Germinal center (tissue), 1 donor: ENCODE measurements at places on chromosomes 3 and 15.

- DNase-seq: no peak
Observed at GRCh38 chr3:160808838-160809237, 52.8 kb downstream of the PPM1L start.

DNA sequence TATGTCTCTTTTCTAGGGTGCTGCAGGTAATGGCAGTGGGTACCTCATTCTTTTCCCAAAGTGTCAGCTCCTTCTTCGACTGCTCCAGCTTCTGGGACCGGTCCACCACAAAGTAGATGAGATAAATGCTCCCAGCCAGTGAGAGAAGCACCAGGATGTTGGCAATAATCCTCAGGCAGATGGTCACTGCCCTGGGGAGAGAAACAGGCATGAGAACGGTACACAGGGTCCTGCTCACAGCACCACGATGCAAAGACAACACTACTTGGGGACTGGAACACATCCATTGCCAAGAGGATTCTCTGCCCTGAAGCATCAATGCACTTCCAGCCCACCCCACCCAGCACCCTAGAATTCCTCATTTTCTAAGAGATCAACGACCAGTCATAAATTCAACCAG, 22.4 kb downstream of the TMC3 start:
- no peak for DNase-seq

DNA sequence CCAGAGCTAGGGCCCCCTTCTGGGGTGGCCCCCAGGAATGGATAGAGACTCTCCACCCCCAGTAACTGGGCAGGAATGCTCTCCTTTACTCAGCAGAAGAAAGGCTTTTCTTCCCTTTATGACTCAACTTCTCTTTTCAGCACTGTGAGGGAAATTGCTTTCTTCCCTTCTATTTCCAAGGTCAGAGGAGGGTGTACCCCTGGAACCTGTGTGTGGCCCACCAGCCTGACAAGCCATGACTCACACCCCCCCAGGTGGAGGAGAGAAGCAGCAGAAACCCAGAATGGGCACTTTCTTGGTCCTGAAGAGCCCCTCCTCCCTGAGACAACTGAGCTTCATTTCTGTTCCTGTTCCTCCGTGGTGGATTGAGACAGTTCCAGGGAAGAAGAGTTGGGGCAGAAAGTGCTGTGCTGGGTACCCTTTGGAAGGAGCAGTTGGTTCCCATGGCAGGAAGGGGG, 2.7 kb upstream of the ANKRD63 start:
- no peak for DNase-seq

DNA sequence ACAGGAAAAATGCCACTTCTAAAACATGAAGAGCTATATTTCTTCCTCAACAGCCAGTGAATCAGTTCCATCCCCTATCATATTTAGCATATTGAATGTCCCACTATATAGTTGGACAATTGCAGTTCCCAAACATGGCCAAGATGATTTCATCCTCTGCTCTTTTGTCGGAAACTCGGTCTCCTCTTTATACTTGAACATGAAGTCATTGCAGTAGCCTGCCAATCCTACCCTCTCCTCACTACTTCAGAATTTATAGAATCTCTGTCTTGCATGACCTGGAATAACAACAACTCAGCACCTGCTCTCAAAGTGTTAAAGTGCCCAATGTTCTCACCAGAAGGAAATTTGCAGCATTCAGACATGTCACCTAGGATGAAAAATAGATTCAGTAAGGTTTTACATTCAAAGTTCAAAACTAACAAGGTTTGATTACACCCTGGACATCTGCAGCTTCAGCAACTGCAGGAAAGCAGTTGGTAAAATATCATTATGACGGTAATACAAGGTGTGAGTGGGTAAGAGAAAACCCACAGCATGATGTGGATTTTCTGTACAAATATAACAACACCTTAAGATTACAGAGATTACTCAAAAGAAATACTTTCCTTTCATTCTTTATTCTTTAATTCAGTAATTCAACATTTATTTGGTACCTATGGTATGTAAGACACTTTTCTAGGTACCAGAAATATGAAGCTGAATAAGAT, 52.5 kb downstream of the TP63 start:
- DNase-seq: no peak

DNA sequence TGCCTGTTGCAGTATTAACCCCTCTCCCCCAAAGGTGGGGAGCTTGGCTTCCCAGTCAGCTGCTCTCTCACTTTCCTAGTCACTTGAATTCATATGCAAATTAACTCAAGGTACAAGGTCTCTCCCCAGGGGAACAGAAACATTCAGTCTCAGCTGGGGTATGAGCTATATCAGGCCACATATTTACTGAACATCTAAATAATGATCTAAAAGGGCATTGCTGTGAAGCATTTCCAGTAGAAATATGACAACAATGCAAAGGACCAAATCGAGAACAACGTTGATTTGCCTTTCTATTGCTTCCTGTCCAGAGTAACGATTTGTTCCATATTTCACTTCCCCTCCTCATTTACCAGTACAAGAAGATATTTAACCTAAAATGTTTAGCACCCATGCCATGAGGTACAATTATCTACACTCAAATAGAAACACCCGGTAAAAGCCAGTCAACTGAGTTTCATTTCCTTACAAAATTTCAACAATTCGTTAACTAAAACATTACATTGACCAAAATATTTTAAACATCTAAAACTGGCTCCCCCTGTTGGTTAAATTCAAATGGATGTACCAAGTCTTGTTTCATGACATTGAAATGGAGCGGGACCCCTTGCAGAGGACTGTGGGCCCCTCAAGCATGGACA, 36.5 kb upstream of the KLHL6 start:
- peak; percentile 83 for DNase-seq

- no peak for DNase-seq
Observed at GRCh38 chr3:15630646-15631350, 29.3 kb downstream of the BTD start.

- no peak for DNase-seq
Observed at GRCh38 chr3:150544041-150544440, 2.3 kb downstream of the SERP1 start.

GRCh38 chr3:4077950-4078349, 225.2 kb upstream of the SETMAR start:
- no peak for DNase-seq

DNA sequence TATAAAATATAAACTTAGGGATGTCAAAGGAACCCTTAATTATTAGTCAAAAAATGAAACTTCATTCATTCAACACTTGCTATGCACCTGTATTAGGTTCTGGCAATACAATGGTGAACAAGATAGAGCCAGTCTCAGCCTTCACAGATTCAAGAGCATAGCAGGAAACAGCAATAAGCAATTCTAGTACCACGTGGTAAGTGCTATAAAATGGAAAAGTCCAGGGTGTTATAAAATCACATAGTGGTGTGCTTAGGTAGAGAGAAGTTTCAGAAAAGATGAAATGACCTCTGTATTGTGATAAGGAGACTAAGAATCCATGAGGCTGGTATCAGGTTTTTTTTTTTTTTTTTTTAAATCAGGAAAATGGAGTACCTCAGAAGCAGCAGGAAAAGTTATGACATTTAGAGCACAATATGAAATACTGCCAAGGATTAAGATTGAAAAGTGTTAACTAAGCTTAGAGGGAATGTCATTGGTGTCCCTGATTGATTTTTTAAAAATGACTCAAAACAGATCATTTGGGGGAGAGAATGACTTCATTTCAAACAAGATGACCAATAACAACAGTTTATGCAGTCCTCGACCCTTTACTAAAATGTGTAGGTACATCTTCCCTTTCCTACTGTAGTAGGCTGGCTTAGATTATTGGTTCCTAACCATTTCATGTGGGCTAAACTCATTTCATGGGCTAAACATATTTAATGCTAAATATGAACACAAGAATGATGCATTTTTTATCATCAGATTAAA, 5.0 kb downstream of the TOMM70 start:
- no peak for DNase-seq

- DNase-seq: no peak
Observed at GRCh38 chr3:1987980-1988379, 110.7 kb upstream of the CNTN4 start.

GRCh38 chr3:99909714-99910495, 92.2 kb downstream of the CMSS1 start:
- no peak for DNase-seq

DNA sequence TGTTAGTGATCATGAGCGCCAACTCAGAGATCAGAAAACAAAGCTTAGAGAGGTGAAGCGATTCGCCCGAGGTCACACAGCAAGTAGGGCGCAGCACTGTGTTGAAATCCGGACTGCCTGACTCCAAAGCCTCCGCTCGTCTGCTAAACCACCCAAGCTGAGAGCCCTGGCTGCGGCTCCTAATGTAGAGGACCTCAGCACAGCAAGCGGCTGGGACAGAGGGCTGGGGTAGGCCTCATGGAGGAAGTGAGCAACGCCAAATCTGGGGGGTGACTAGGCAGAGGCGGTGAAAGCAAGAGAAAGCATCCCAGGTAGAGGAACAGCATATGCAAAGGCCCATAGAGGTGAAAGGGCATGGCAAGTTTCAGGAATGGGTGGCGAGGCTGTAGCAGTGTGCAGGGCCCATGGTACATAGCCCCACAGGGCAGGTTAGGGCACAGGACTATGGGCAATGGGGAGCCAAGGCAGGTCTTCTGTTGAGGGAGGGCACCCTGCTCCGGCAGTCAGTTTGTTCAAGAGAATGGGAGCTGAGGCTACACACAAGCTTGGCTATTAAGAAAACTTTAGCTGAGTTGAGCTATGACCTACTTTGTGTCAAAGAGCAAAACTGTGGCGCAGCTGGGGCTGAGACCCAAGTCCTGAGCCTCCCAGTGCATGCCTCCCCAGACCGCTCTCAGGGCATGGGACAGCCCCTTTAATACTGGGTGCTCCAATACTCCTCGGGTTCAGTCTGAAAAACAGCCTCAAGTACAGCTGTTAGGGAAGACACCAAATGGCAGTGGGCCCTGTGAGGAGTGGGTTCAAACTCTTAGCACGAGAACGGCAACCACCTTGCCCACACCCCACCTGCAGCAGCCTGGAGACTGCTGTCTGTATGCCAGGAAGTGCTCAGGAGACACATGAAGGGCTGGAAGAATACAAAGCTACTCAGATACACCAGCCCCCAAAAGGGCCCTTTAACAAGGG, 988 bp upstream of the CFAP92 start:
- no peak for DNase-seq

GRCh38 chr15:33358306-33358705, 47.5 kb downstream of the RYR3 start:
- no peak for DNase-seq

DNA sequence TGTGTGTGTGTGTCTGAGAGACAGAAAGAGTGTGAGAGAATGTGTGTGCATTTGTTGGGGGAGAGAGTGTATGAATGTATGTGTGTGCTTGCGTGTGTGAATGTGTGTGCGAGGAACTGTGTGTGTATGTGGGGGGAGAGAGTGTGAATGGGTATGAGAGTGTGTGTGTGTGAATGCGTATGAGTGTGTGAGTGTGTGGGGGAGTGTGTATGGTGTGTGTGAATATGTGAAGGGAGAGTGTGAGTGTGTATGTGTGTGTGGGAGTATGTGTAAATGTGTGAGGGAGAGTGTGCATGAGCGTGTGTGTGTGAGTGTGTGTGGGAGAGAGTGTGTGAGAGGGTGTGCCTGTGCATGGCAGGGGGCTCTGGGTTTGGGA, 79.8 kb upstream of the ABHD17C start:
- DNase-seq: no peak

DNA sequence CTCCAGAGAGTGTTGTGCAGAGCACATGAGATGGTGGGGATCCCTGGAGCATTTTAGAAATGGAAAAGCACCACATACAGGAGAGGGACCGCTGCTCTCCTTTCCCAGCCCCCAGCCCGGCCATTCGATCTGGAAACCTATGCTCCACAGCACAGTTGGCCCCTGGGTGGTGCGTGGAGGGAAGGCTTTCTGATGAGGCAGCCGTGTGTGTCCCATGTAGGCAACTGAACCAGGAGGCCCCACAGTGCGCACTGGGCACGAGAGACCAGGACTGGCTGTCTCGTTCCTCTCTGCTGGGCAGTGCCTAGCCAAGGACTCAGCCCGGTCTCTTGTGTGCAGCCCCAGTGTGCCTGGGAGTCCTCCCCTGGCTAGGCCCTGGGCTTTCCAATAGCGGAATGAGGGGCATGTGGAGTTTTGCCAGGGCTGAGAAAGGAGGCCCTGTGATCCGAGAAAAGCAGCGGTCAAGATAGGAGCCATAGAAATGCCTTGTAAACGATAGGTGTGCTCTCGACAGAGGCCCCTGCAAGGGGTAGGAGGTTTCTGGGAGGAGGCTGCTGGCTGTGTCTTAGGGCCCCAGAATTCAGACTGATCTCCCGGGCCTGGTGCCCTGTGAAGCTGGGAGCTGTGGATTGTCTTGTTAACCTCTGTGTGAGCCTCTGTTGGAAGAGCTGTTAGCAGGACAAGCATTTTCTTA, 39.0 kb downstream of the CHDH start:
- no peak for DNase-seq

- DNase-seq: no peak
Observed at GRCh38 chr3:183845090-183845489, 19.7 kb upstream of the MAP6D1 start.

DNA sequence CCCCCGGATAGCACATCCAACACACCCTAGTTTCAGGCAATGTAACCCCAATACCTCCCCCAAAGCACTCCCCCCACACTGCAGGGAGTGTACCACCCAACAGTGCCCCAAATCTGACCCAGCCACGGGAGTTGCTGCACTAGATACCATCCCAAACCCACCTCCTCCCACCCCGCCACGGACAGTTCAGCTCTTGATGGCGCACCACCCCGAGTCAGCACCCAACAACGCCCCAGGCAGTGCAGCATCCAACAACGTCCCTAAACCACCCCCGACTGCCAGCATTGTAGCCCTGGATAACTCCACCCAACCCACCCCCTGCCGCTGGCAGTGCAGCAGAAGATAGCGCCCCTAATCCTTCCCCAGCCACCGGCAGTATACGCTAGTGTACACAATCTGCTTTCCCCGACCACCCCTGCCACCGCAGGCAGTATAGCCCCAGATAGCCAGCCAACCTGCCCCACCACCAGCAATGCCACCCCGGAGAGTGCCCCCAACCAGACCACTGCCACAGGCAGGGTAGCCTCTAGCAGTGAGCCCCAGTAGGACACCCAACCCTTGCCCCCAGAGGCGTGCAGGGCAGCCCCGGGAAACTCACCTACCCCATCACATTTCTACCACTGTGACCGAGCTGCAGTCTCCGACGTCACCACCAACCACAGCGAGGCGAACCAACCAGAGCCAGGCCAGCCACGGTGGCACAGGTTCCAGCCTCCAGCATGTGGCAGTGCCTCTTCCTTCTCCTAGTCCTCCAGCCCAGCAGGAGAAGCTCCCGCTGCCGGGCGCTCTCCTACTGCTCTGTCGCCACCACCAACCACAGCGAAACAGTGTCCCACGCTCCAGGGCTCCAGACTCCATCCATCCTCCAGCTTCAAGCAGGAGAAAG, 178.1 kb downstream of the POTEB3 start:
- no peak for DNase-seq

- no peak for DNase-seq
Observed at GRCh38 chr15:88741046-88741445, 62.2 kb upstream of the ACAN start.
